ENCODE measurements at places on chromosomes 7 and 10. TPM values are rescaled to one million over a fixed set of nuclear protein-coding genes. Genes with fewer than 3 reads are reported as not detected.

The NKX6-2 gene
- total RNA-seq: not detected

The CHCHD3 gene
- 69.3 TPM for total RNA-seq

DNA sequence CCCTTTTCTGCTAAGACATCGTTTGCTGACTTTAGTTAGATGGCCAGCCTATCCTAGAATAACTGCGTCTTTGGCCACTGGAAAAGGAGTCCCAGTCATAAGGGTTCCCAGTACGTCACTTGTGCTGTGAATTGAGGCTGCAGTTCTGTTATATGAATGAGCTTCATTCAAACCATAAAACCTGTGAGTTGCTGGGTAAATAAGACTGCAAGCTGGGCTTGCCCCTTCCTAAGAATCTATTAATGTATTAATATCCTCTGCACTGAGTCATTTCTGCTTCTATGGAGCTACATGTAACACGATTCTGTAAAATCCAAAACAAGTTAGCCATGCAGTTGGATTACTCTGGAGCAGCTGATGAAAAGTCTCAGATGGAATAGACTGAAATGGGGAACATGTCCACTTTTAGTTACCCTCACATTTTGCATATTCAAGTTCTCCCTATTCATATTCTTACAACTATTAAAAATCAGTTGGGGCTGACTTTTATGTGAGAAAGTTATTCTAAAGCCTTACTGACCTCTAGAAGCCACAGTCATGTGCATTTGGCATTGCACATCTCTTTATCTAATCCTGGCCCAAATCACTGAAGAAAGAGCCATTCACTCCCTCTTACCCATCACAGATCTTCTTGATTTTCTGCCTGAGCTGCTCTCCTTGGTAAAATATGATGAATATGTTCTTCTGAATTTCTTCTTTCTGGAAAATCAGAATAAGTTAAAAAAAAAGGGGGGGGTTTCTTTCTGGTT lies 41.8 kb upstream of the TMEM213 start:
- no peak for DNase-seq

- DNase-seq: no peak
Observed at GRCh38 chr7:3207387-3207902, 93.6 kb upstream of the SDK1 start.

GRCh38 chr10:44787480-44788075 lies 123.6 kb upstream of the TMEM72 start:
- DNase-seq: no peak

DNA sequence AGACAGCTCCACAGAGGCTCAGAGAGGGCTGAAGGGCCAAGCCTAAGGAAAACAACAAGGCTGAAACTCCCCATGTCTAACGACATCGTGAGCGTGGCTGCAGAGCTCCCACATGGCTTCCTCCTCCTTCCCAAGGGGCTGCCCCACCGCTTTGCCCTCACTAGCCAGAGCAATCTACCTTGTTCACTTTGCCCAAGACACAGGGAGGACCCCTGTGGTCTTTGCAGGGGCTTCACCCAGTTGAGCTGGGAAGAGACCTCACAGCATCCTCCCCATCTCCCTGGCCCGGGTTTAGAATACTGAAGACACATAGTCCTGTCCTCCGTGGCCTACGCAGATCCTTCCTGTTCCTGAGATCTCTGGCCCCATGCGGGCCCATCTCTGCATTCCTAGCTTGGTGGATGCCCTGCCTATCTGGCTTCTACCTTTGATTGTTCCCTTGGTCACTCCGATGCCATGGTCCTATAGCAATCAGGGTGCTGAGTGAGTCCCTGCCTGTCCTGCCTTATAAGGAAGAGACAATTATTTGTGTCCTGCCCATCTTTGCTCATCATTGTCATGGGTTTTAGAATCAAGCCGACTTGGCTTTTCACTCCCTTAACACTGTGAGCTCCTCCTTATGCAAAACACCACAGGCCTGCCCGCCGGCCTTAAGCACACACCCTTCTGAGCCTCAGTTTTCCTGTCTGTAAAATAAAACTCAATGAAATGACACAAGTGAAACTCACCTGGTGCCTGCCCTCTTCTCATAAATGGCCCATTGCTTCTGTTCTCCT lies 73.2 kb downstream of the PARP12 start:
- no peak for DNase-seq

DNA sequence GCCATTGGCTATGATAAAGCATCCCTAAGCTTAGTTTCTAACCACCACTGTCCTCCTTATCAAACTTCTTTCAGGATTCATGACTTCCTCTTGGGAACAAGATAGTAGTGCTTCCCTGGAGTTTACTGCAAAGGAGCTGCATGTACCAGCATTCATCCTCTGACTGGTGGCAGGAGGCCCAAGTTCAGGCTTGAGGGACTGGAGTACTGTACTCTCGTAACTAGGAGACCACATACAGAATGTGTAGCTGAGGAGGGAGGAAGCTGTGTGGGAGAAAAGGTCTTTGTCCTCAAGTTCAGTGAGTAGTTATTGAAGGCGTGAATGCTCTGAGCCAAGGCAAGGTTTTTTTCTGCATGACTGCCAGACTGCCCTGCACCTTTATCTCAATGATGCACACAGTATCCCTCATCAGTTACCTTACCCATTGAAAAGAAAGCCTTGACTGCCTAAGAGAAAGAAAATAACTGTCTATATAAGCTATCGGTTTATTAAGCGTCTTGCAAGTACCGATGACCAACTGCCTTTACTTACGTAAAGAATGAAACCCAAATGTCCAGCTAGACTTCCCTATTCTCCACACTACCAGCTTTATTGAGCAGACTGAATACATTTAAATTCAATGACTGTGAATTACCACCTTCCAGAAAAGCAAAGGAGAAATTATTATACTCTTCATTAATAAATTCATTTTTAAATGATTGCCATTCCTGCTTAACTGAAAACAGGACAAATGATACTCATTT lies 12.8 kb downstream of the SCRN1 start:
- DNase-seq: no peak

DNA sequence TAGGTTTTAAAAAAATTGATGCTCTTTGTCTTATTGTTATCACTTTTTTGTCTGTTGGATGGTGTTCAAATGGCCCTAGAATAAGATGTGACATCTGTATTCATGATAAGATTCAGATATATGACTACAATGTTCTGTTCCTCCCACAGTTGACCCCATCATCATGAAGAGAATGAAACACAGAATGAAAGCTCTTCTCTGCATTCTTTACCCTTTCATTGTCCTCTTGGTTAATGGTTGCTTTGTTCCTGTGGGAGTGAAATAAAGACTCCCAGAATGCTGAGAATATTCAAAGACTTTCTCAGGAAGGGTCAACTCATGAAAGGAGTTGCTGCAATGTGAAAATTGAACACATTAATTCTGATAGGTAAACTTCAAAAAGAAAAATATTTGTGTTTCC lies 1015.8 kb downstream of the SORCS3 start:
- no peak for DNase-seq

DNA sequence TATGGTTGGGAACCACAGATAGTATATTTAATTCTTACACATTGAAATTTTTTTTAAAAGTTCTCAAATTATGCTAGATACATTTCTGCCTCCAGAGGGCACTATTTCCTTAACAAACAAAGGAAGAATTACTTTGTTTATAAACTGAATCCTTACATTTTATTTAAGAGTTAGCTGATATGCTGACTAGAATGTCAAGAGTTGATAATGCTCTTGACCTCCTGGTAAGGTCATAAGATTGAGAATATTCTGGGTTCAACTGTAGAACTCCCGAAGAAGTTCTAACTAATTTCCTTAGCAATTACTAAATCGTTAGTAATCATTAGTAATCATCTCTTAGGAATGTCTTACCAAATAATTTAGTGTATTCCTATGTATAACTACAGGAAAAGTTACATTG lies 95.3 kb upstream of the CYP26C1 start:
- no peak for DNase-seq

DNA sequence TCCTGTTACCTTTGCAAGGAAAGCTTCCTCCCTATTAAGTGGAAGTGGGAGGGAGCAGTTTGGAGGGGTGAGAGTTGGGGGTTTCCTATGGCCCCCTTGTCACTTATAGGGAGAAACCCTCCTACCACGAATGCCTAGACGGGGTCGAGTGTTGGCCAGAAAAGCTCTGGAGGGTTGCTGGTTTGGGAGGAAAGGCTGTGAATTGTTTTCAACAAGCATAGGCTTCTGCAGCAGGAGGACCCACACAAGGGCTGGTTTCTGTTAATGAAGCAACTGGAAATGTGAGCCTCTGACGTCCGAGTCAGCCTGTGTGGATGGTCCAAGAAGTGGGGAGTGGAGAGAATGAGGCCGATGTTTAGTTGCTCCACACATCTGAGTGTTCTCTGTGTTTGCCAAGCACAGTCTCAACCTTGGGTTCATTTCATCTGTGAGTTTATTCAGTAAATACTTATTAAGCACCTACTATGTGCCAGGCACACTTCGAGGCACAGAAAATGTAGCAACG lies 37.3 kb upstream of the LEP start:
- no peak for DNase-seq

The C10orf143 gene
- total RNA-seq: 3.4 TPM

Measured in left colon (tissue), 2 donors.